Activated CD4-positive, alpha-beta T cell treated with anti-CD3 and anti-CD28 coated beads for 4 hours (primary cell): ENCODE measurements at places on chromosomes 12 and 14.

- DNase-seq, result no peak
Observed at GRCh38 chr12:93448796-93449195, 7.0 kb upstream of the UBE2N start.

GRCh38 chr12:88401155-88401554 lies 179.1 kb downstream of the KITLG start:
- no peak for DNase-seq

DNA sequence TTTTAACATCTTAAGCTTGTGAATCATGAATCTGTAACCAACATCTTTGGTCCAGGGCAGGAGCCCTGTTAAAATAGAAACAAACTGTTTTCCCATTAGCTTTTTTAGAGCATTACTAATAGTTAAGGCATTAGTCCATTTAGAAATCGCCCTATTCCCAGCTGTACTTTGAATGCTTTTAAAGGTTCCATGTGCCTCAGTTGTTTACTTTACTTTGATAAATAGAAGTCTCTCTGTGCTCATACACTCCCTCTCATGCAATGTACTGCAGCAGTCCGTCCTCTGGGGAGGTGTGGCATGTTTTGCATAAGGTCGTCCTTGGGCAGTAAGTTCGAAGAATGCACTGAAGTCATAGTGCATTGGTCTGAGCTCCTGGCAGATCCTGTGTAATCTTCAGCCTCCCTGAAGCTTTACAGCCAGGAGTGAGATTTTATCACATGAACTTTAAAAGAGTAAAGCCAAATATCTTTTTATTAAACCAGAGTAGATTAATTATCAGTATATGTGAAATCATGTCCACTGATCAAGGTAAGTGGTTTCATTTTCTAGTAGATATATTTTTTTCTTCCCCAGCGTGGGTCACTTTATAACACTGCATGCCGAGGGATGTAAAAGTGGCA lies 134.7 kb downstream of the FGD4 start:
- no peak for DNase-seq

DNA sequence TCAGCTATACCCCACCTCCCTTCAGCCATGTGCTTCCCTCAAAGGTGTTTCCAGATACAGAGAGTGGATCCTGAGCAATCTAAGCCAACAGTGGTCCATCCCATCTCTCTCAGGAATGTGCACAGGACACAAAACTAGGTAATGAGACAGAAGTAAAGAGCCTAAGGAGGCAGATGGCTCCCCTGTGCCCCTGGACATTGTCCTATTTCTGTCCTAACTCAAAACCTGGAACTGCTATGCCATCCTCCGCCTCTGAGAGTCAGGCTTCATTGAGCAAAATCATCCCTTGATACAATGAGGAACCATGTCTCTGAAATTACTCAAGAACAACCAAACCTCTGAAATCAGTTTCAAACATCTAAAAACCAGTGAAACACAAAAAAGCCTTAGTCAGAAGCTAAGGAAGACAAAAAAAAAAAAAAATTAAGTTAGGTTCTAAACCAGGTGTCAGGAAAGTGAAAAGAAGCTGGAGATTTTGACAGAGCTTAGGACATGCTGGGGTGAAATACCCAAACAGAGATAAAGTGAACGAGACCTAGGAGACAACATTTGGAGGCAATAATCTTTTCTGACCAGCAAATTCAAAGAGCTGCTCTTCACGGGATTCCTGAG lies 200.3 kb upstream of the PLEKHG7 start:
- DNase-seq, result no peak

- DNase-seq, result no peak
Observed at GRCh38 chr12:113186666-113187325, 1.3 kb downstream of the RITA1 start.

DNA sequence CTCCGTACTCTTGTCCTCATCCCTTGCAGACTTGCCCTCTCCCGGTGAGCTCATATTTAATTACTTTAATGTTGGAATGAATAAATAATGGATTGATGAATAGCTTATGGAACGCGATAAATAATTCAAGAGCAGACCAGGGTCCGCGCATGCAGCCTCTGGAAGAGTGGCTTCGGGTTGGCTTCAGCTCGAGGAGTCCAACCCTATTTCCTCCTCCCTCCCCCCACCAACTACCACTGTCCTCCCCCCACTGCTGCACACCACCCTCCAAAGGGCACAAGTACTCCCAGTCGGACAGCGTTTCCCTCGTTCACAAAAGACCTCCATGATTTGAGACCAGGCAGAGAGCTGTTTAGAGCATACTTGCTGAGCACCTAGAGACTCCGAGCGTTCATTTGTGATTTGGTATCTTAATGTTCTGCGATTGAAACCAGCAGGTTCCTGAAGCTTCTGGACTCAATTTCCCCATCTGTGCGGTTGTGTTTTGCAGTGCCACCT lies 647 bp upstream of the SIX1 start:
- no peak for DNase-seq

- no peak for DNase-seq
Observed at GRCh38 chr14:77638771-77639171, 22.3 kb upstream of the SPTLC2 start.
